ENCODE measurements at places on chromosomes 2 and 18. TPM values are rescaled to one million over a fixed set of nuclear protein-coding genes. Genes with fewer than 3 reads are reported as not detected.

ABCG8 gene
- not detected for total RNA-seq

ARHGEF33 gene
- 0.03 TPM for total RNA-seq

UGT1A10 gene
- not detected for total RNA-seq

NT5DC4 gene
- not detected for total RNA-seq

DGKD gene
- 103 TPM for total RNA-seq

RTP5 gene
- not detected for total RNA-seq

RIT2 gene
- not detected for total RNA-seq

CXCR2 gene
- 0.03 TPM for total RNA-seq

DSEL gene
- 0.27 TPM for total RNA-seq

CEBPZ gene
- 62.3 TPM for total RNA-seq

CXCR1 gene
- total RNA-seq = not detected

LRRC30 gene
- total RNA-seq = not detected

ZNF804A gene
- total RNA-seq = not detected

ASPRV1 gene
- 0.23 TPM for total RNA-seq

FAM161A gene
- 8.2 TPM for total RNA-seq
